Stimulated activated CD8-positive, alpha-beta memory T cell treated with anti-CD3 and anti-CD28 coated beads, Interleukin-7, amount 100 ng/mL, for 24 hours (primary cell): ENCODE measurements at places on chromosomes 16 and 17.

- no peak for DNase-seq
These were observed 21.8 kb downstream of the PEMT start for GRCh38 chr17:17569691-17570090.

DNA sequence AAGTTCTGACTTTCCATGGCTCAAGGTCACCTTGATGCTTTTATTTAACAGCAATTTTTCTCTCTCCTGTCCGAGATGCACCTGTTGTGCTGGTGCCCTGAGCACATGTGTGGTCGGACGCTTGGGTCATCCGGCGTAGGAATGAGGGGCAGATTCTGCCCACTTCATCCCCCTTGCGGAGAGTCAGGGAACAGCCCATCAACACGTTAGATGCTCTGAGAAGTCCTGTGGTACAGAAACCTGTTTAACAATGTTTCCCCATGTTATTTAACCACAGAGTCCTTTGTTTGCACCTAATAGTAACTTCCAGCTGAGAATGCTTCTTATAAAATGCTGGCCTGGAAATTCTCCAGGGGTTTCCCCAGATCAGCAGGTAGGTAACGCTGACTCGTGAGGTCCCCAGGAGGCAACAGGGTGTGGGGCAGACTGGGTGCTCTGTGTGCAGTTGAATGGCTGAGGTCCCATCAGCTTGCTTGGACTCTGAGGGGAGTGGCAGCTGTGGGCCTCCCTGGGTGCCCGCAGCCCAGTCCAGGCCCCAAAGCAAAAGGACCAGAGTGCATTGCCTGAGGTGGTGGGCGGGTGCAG, 17.8 kb downstream of the DOC2B start:
- no peak for DNase-seq

- no peak for DNase-seq
These were observed 44.3 kb downstream of the XYLT1 start for GRCh38 chr16:17426451-17426850.

DNA sequence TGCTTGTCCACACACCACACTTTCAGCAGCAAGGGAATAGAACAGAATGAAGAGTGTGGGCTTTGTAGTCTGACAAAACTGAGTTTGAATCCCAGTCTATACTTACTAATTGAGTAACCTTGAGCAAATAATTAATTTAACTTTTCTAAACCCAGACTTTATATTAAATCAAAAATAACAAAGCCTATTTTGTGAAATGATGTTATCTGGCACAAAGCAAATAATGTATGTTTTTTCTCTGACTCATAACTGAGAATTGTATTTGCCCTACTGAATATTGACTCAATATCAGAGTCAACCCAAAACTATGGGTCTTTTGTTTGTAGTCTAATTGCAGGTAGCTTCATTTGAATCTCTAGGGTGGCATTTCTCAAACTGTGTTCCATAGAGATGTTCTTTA, 77.9 kb upstream of the TANC2 start:
- no peak for DNase-seq

GRCh38 chr17:4816826-4817225, 9.9 kb downstream of the PLD2 start:
- DNase-seq: no peak

- DNase-seq: no peak
These were observed 20.7 kb downstream of the CNTNAP4 start for GRCh38 chr16:76297941-76298340.

DNA sequence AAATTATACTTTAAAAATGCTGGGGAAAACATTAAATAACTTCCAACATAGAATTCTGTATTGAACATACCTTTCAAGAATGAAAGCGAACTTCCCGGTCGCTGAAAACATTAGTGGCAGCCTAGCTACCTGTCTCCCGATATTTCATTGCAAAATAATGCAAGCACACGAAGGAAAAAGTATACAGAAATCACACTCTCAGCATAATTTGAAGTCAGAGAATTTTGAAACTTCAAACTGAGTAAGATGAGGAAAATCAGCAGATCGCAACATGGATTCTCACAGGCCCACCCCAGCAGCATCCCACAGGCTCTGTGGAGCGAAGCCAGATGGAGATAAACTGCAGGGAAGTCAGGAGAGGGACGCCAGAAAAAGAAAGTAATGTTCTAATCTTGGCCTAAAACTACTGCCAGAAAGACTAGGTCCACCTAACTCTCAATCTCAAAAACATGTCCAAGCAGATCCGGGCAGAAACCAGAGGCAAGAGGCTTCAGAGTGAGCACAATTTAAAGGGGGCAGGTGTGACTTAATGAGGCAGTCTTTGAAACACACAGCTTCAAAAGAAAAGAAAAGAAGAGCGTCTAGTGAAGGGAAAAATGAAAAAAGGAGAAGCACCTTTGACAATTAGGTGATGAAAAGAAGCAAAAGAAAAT, 4.8 kb upstream of the GOSR1 start:
- DNase-seq: no peak

DNA sequence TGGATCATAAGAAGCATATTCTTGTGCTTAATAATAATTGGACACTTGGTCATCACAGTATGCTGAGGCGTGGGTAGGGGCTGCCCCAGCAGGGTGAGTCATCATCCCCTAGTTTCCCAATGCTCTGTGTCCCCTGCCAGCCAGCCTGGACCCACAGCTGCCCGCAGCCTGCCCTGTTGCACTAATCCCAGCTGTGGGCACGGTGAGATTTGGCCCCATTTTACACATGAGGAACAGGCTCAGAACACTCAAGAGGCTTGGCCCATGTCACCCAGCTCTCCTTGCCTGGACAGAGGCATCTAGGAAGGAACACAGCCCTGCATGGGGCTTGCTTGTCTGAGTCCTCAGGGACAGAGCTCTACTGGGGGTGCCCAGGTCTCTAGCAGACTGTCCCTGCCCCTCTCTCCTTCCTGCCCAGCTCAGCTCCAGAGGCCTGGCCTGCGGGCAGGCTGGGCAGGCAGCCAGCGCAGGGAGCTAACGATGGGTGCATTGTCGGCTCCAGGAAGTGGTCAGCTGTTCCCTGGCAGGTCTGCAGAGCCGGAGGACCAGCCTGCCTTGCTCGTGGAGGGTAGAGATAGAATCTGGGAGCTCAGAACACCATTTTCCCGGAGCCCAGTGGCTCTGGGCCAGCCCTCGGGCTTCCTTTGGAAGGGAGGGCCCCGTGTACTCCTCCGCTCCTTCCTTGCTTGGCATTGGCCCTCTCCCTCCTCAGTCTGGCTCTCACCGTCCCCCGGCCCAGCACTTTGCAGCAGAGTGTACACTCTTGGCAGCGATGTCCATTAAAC, 189.4 kb downstream of the RAB11FIP4 start:
- no peak for DNase-seq

DNA sequence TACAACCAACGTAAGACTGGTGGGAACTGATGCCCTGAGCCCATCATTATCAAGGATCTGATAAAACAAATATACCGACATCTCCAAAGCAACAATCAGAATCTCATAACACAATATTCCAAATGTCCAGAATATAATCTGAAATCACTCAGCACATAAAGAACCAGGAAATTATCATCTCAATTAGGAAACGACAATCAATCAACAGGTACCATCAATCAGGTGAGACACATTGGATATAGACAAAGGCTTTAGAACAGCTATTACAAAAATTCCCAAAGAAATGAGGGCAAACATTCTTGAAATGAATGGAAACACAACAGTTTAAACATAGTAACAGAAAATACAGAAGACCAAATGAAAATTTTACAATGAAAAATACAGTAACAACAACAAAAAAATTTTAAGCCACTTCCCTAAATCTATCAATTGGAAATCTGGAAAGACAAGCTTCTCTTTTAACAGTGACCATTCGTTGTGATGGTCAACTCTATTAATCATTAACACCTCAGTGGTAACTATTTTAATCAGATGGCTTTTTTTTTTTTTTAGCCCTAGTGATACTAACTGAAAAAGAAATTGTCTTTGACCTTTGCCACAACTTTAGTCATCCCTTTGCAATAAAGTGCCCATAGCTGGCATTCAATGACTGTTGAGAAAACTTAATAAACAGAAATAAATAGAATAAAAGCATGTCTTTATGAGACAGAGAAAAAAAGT, 70.4 kb downstream of the USP32 start:
- no peak for DNase-seq
